ENCODE measurements at places on chromosomes 4 and X.

DNA sequence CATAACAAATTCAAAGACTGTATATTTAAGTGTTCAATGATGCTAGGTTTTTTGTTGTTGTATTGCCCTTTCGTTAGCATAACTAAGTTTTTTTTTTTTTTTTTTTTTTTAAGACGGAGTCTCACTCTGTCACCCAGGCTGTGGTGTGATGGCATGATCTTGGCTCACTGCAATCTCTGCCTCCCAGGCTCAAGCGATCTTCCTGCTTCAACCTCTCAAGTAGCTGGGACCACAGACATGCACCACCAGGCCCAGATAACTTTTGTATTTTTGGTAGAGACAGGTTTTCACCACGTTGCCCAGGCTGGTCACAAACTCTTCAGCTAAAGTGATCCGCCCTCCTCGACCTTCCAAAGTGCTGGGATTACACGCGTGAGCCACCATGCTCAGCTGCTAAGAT lies 7.0 kb downstream of the SH3BGRL start:
- no peak for DNase-seq

DNA sequence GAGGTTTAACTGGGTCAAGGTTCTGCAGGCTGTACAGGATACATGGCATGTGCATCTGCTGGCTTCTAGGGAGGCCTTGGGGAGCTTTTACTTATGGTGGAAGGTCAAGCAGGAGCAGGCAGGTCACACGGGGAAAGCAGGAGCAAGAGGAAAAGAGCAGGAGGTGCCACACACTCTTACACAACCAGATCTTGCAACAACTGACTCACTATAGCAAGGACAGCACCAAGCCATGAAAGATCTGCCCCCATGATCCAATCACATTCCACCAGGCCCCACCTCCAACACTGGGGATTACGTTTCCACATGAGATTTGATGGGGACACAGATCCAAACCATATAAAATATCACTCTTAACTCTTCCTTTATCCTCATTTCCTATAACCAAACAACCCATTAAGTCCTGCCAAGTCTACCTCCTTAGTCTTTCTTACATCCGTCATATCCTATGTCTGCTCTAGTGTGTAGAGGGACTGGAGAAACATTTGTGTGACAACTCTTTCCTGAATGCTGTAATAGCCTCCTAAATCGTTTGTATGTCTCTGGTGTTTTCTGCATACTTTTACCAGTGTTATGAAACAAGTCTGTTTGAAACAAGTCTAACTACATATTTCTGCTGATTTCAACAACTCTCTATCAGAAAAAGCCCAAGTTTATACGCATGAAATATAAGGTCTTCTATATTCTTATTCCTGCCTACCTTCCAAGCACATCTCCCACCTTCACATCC lies 8.3 kb upstream of the RAP2C start:
- no peak for DNase-seq

DNA sequence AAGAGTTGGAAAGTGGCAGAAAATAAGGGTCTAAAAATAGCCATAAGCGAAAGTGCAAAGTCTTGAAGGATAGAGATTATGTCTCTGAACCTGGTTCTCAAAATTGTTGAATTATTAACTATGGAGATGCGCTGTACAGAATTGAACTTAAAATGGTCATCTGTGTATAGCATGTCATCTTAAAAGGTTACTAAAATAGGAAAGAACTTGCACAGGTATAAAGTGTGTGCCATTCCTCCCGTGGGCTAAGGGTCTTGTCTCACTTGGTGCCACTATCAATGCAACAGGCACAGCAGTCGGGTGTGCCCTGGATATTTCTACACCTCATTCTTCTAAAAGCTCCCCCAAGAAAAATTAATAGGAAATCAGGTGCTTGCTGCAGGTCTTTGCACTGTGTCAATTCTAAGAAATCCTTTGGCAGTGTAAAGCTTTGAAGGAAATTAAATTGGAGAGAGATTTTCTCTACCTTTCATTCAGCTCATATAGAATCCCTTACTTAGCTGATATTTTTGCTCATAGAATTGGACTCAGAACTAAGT lies 2.4 kb downstream of the SORBS2 start:
- no peak for DNase-seq

GRCh38 chr4:829291-829690 lies 3.4 kb upstream of the CPLX1 start:
- DNase-seq, result no peak

DNA sequence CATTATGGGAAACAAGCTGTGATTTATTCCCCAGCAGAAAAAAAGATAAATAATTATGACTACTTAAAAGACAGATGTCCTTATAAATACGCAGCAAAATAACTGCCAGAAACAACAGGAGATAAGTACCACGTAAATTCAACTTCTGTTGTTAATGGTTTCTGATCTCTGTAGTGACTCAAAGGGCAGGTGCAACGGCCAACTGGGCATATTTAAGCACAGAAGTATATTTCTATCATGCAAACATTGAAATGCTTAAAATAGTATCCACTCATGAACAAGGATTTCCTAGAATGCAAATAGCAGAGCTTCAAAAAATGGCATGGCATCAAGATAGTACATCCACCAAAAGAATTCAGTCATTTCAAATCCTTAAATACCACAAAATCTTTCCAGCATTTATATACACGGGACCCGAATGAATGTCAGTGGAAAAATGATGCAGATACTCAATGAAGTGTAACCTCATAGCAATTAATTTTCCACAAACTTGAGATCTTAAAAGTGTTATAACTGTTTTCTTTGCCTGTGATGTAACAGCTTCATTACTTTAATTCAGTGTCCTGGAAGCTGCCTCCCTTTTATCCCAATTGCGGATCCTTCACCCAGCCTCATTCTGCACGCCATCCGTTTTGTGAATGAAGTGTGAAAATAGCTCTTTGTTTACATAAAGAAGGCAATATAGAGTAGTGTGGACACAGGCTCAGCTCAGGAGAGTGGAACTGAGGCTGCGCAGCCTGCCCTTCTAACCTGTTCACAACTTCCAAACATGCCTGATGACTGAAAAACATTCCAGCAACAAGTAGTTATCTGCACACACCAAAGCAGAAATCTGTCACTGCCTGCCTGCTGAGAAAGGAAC lies 10.2 kb downstream of the PDGFC start:
- DNase-seq, result no peak

DNA sequence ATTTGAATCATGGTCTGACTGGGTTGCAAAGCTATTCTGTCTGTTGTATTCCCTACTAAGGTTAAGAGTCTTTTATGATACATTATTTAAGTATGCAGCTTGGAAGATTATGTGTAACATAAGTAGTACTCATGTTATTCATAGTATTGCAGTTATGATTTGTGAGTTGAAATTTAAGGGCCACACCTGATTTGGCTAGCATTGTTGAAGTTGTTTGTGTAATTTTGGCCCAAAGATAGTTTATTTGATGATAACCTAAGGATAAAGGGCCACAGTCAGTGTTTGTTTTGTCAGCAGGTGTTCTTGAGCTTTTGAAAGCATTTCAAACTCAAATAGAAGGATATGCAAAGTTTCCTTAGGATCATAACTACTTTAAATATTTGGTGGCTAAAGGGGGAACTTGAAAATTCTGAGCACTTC lies 38.9 kb downstream of the NUDT9 start:
- DNase-seq, result no peak
